ENCODE measurements at places on chromosomes 3 and 15.
A peak's percentile ranks its signal among the peaks of the same experiment; 100 is the strongest.

GRCh38 chr3:70308760-70309159 is 3.7 kb downstream of the MDFIC2 start:
- DNase-seq = no peak

- DNase-seq = no peak
These were observed 519.6 kb downstream of the NTRK3 start for GRCh38 chr15:87736891-87737389.

- peak; percentile 52 for DNase-seq
These were observed 24.7 kb downstream of the ARHGAP31 start for GRCh38 chr3:119318876-119319275.

DNA sequence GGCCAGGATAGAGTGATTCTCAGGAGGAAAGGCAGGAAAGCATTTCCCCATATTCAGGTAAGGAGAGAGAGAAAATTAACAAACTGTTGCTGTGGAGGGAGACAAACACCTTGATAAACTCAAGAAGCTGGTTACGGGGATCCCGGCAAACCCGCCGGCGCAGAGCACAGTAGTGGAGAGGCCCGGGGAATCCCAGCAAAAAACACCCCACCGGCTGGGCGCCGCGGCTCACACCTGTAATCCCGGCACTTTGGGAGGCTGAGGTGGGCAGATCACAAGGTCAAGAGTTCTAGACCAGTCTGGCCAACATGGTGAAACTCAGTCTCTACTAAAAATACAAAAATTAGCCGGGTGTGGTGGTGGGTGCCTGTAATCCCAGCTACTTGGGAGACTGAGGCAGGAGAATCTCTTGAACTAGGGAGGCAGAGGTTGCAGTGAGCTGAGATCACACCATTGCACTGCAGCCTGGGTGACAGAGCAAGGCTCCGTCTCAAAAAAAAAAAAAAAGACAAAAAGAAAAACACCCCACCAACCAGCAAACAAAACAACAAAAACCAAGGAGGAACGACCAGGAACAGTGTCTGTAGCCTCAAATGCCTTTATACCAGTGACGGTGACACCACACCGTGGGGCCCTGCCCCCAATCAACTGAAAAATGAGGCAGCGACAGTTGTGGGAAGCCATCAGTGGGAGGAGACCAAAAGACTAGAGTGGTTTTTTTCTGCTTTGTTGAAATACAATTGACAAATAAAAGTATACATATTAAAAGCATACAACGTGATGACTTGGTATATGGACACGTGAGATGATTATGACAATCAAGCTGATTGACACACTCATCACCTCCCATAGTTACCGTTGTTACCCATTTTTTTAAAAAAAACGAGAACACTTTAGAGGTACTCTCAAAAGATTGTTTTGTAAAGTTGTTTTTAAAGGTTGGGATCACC is 40.2 kb upstream of the IDH2 start:
- peak; percentile 90 for DNase-seq

DNA sequence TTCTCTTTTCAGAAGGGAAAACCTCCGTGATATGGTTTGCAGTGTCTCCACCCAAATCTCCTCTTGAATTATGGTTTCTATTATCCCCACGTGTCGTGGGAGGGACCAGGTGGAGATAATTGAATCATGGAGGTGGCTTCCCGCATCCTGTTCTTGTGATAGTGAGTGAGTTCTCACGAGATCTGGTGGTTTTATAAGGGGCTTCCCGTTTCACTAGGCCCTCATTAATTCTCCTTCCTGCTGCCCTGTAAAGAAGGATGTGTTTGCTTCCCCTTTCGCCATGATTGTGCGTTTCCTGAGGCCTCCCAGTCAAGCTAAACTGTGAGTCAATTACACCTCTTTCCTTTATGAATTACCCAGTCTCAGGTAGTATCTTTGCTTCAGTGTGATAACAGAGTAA is 692.7 kb upstream of the GRM7 start:
- DNase-seq = peak; percentile 25

GRCh38 chr3:81545572-81545971 is 215.9 kb downstream of the GBE1 start:
- no peak for DNase-seq

- DNase-seq = no peak
These were observed 13.8 kb downstream of the PTPN9 start for GRCh38 chr15:75565062-75565970.

GRCh38 chr3:52231502-52232278 is 6.2 kb upstream of the TLR9 start:
- DNase-seq = peak; percentile 90

GRCh38 chr3:158709666-158710083 is 22.6 kb downstream of the RARRES1 start:
- DNase-seq = peak; percentile 93

DNA sequence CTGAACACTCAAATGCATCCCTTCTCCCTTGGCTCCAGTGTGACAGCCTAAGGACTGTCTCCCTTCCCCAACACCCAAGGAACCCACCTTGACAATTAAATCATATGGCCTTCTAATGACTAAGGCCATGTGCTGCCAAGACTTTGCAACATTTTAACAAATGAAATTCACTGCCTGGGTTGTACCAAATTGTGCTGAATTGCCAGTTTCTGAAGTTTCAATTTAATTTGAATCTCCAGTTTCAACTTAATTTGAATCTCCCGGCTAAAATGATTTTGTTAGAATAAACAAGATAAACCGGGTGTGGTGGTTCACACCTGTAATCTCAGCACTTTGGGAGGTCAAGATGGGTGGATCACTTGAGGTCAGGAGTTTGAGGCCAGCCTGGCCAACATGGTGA is 72.4 kb upstream of the RAP2B start:
- no peak for DNase-seq

- DNase-seq = no peak
These were observed 171.9 kb downstream of the ERC2 start for GRCh38 chr3:56296361-56296760.

GRCh38 chr3:107458871-107459270 is 63.9 kb upstream of the BBX start:
- DNase-seq = no peak

DNA sequence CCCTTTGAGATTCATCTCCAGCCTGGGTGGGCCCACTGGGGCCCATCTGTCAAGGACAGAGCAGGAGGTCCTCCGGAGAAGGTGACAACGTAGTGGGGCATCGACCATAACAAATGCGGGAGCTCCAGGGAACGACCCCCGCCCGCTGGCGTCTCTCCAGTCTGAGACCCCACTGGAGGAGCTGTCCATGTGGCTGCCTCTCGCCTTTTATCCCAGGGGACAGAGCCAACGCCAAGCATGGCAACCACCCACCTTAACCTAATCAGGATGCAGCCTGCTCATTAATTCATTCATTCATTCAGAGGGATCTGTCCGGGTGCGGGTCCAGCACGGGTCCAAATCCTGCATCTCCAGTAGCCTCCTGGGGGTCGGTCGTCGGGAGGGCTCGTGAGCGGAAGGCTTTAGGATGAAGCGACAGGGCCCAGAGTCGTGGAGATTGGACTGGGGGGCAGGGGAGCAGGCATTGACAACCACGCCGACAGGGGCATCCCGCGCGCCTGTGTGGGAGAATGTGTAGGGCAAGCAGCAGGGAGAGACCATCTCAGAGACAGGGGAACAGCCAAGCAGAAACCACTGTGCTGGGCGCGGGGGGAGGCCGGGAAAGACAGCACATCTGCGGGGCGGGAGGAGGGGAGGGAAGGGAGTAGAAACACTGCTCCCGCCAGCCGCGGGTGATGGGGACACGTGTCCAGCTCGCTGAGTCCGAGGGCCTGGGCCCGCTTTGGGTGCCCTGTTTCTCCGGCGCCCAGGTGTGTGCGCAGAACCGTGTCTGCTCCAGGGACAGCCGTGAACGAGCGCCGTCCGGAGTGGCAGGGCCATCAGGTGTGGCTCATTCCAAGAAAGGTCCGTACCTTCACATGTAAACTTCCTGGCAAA is 1.9 kb downstream of the PIGZ start:
- no peak for DNase-seq

DNA sequence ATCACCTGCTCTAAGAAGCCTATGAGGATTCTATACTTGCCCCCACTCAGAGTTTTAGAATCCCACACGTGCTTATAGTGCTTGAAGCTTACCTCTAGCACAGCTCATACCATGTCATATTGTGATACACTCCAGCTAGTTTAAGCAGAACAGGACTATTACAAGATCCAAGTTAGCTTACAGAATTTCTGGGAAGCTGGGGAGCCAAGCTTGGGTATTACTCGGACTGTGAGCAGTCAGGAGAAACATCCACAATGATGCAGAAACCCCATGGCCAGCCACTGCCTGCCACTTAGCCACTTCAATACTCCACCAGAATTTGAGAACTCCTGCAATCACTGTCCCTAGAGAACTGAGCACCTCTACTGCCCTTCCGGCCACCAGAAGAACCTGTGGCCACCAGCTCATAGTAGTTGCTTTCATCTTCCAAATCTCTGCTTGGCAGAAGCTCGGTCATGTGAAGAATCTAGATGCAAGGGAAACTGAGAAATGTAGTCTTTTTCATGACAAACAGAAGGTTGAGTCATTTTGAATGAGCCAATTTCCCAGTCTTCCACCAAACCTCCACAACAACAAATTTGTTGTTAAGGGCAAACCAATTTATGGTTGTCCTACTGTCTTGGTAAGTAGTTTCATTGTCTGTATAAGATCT is 27.7 kb upstream of the SSR3 start:
- no peak for DNase-seq

DNA sequence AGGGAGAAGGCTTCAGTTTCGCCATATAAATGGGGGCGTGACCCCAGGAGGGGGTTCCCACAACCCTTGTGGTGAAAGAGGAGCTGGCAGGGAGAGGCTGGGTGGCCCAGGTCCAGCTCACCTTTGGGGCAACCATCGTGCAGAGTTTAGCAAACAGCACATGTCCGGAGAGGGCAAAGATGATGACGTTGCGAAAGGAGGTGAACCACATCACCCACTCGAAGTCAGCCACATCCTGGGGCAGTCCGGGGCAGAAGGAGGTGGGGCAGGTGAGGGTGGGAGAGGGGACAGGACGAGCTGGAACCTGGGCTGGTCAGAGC is 3.7 kb downstream of the HHATL start:
- DNase-seq = no peak

GRCh38 chr3:42096796-42097565 is 5.8 kb downstream of the TRAK1 start:
- no peak for DNase-seq
